ENCODE measurements at places on chromosomes 11 and 22. TPM values are rescaled to one million over a fixed set of nuclear protein-coding genes. Genes with fewer than 3 reads are reported as not detected.

GRCh38 chr22:27662359-27663301 lies 138.9 kb downstream of the MN1 start:
- DNase-seq: peak; percentile 49

DNA sequence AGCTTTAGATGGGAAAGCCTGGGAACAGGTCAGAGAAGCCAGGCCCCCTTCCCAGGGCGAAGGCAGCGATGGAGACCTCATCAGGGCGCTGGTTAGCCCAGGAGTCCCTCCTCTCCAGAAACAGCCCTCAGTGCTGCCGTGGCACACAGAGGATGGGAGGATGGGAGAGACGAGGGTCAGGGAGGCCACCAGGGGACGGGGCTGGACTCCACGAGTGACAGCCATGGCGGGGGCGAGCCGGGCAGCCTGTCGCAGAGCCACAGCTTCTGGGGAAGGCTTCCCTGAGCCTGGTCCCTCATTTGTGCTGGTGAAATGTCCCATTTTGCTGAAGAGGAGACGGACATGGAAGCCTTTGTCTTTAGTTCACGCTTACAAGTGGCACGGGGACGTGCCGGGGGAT lies 1390.5 kb downstream of the TBC1D22A start:
- no peak for DNase-seq

DNA sequence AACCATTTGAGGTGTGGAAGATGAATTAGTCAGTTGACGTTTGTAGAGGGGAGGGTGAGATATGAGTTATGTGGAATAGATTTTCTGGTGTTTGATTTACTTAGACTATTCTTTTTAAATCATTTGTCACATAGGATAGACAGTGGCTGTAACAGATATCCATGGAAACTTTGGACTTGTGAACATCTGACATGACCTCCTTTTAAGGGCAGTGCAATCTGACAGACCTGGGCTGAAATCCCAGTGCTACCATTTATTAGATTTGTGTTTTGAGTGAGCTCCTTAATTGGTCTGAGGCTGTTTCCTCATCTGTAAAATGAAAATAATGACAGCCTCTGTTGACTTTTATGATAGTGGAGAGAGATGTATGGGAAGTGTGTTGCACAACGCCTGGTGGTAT lies 159.9 kb downstream of the TEAD1 start:
- no peak for DNase-seq

The EXPH5 gene
- total RNA-seq: 6.5 TPM

GRCh38 chr11:95147364-95147905 lies 57.8 kb downstream of the ENDOD1 start:
- DNase-seq: peak; percentile 55

The HORMAD2 gene
- 0.82 TPM for total RNA-seq

GRCh38 chr22:47160781-47161520 lies 398.5 kb downstream of the TBC1D22A start:
- DNase-seq: no peak

GRCh38 chr11:46826310-46827044 lies 19.6 kb downstream of the CKAP5 start:
- peak; percentile 83 for DNase-seq

DNA sequence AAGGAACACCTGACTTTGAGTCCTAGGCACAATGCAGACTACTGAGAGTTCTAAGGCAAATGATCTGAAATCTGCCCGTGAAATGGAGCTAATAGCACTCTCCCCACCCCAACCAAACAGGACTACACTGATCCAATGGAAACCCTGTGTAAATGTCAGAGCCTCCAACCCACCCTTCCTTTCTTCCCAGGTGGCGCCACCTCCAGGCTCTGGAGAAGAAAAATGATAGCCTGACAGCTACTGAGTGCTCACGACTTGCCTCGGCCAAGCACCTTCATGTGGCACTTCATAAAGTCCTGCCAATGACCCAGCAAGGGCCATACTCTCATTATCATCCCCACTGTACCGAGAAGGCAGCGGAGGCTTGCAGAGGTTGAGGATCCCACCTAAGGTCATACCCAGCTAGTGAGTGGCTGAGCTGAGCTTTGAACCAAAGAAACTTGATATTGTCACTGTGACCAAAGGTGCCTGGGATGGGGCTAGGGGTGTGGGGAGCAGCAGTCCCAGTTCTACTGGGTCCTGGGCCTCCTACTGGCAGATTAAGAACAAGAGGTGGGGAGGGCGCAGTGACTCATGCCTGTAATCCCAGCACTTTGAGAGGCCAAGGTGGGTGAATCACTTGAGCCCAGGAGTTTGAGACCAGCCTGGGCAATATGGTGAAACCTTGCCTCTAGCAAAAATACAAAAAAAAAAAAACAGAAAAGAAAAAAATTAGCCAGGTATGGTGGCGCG lies 20.5 kb downstream of the TST start:
- DNase-seq: no peak

GRCh38 chr11:965206-965775 lies 39.6 kb downstream of the AP2A2 start:
- DNase-seq: no peak

The USH1C gene
- total RNA-seq: 4.8 TPM

DNA sequence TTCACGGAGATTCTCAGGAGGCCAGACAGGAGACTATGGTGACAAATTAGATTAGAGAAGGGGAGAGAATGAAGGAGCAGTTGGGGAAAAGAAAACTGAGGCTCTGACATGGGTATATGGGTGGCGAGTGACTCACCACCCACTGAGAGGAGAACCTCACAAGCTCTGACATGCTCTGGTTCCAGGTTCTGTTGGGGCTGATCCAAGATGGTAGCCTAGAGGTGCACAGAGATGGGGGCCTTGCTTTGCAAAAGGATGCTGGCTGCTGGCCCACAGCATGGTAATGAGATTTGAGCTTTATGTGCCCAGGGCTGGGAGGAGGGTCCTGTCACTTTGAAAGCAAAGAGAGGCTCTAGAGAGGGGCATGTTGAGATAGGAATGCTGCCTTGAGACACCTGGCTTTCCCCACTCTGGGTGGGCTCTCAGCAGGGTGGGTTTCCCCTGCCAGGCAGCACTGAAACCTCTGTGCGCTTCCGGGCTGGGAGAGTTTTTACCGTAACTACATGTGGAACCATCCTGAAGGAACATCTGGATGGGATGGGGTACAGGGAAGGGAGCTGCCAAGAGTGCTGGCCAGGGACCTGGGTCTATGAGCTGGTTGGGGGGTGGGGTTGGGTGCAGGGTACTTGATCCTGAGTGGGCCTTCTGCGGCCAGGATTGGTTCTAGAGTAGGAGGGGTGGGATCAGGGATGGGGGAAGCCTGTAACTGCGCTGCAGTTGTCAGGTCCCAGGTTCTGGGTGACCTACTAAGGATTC lies 1.2 kb upstream of the GRK2 start:
- peak; percentile 31 for DNase-seq
